ENCODE measurements at places on chromosomes 11 and 22.
A peak's percentile ranks its signal among the peaks of the same experiment; 100 is the strongest.

DNA sequence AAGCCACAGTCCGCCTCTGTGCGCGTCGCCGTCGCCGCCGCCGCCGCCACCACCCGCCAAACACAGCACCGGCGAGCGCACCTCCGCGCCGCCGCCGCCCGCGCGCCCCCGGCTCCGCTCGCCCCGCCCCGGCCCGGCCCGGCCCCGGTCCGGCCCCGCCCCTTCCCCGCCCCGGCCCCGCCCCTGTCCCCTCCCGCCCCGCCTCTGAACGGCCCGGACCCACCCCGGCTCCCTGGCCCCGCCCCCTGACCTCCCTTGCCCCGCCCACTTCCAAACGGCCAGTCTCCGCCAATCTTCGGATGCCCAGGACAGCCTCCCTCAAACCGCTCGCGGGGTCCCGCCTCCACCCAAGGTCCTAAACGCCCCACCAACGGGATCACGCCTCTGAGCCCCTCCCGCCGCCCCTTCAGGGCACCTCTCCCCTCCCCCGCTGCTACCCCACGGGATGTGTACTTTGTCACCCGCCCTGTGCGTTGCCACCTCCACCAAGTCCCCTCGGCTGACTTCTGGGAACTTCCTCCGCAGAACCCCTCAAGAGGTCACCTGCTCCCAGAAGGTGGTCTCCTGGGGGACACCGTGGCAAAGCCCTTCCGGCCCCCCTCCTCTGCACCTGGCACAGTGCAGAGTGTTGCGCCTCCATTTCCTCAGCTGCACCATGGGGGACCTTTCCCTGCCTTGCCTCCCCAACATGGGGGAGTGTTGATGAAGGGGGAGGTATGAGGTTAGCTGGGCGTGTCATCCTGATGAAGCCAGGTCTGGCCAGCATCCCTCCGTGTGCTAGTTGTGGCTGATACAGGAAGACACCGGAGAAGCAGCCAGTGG is at the start of gene KIAA0930:
KIAA0930 (minus strand) TSS at position 85 of the 822 bp plus-strand sequence. CDS start 191 bp downstream, outside the sequence.
- peak; percentile 71 for DNase-seq

DNA sequence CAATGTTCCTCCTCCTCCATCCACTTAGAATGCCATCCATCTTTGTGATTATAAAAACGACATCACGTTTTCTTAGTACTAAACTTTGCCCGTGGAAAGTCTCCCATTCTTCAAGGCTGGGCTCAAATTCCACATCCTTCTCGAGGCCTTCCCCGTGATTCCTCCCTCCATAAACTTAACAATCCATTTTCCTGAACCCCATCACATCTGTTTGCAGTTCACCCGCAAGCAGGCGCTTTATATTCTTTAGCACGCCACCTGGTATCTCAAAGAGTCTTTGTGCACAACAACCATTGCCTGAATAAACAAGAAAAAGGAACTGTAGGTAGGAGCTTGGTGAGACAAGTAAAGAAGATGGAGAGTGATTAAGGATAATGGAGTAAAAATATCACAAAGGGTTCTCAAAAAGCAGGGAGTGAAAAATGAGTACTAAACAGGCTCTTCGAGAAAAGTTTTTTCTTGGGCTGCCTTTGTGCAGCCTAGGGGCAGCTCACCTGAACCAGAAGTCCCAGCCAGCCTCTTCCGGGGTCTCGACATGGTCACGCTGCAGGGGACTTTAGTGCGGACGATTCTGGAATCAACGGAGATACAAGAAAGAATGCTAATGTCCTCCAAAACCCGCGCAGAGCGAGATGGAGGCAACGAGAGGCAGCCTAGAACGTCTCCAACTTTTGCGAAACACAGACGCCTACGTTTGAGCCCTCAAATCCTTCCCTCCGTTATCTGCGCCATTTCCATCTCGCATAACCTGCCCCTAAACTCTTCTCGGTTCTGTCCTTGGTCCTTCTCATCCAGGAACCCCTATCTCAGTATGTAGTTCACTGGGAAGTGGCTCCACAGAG is 585 bp downstream of the THYN1 start:
- no peak for DNase-seq

GRCh38 chr11:121740902-121741301 is 288.1 kb upstream of the SORL1-AS1 start:
- no peak for DNase-seq

DNA sequence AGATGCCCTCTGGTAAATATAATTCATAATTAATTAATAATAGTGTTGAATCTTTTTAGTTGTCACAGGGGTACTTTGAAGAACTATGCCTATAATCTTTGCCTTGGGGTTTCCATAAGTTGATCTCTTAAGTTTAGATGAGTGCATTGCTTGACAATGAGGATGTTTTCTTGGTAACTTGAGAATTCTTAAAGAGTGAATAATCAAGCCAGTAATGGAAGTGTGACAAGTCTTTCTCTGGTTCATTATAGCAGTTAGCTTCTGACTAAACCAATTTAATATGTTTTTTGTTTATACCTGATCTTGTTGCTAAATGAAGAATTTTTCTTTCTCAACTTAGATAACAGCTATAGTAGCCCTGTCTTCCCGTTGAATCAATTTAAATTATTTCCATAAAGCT is 46.2 kb downstream of the ATXN10 start:
- DNase-seq, result no peak

- DNase-seq, result no peak
Measured at GRCh38 chr22:29473001-29473400, 7.0 kb upstream of the NEFH start.

DNA sequence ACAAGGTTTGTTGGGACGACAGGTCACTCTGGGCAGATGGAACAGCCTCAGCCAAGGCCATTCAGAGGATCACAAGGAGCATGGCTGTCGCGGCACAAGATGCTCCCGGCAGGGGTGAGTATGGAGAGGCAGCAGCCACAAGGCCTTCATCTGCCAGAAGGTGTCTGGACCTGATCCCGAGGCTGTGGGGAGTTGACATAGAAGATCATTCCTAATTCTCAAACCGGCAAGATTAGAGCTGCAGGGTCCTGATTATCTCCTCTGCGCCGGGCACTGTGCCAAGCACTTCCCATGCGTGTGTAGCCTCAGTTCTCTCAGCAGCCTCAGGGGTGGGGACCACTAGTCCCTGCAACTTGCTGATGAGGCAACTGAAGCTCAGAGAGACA is 32.3 kb upstream of the RFPL3 start:
- DNase-seq, result no peak

DNA sequence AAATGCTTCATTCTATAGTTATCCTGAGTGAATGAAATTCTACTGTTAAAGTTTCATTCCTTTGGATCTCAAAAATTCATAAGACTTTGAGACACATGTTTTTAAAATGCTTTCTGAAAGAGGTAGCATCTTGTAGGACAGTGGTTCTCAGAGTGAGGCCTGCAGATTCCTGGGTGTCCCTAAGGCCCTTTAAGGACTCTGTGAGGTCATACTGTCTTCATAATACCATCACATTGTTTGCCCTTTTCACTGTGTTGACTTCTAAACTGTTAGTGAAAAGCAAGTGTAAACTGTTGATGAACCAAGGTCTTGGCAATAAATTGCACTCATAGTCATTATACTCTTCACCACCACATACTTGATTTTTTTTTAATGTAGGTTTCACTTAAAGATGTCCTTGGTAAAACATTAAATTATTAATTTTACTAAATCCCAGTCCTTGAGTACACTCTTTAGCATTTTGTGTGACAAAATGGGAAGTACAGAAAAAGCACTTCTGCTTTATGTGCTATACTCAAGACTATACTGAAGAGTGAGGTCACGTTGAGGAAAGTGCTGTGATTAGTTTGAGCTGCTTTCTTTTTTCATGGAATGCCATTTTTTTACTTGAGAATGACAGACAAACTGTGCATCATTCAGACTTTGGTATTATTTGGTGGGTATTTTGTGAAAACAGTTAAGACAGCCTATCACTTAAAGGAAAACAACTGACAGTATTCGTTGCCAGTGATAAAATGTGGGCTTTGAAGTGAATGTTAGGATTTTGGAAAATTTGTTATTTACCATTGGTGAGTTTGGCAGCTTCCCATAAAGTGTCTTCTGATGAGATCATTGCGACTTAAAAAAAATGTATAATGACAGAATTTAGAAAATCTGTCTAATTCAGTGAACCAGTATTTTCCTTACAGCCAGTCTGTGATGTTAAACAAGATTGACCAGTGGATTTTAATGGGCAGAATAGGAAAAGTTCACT is 61.1 kb downstream of the SPECC1L start:
- DNase-seq, result no peak

GRCh38 chr11:16082095-16083055 is 274.0 kb downstream of the SOX6 start:
- DNase-seq, result no peak

DNA sequence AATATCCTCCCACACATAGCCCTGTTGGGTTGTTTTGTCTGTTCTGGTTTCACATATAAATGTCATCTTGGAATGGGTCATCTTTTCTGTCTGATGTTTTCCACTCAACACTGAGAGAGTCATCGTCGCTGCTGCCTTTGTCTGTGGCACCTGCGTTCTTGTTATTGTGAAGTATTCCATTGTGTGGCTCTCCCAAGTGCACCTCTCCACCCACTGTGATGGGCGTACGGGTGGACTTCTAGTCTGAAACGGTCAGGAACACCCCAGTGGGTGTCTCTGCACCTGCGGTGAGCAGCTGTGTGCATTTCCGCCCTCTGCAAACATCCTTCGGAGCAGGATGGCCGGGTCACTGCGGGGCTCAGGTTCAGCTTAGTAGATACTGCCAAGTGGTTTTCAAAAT is 34.5 kb upstream of the RTL6 start:
- no peak for DNase-seq

- no peak for DNase-seq
Measured at GRCh38 chr11:86620891-86621521, 51.4 kb downstream of the ME3 start.

GRCh38 chr11:65802841-65803240 is 16.0 kb downstream of the OVOL1 start:
- DNase-seq, result no peak

DNA sequence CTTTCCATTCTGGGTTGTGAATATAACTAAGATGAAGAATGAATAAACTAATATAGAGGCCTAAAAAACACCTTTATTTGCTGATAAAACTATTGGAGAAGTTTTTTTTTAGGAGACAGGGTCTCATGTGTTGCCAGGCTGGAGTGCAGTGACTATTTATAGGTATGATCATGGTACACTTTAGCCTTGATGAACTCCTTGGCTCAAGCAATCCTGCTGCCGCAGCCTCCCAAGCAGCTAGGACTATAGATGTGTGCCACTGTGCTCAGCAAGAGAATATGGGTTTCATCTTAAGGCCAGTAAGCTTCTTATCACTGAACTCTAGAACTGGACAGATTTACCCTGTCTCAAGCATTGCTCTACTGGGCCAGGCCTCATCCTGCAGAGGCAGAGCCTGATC is 26.6 kb downstream of the CCDC90B start:
- DNase-seq, result no peak

DNA sequence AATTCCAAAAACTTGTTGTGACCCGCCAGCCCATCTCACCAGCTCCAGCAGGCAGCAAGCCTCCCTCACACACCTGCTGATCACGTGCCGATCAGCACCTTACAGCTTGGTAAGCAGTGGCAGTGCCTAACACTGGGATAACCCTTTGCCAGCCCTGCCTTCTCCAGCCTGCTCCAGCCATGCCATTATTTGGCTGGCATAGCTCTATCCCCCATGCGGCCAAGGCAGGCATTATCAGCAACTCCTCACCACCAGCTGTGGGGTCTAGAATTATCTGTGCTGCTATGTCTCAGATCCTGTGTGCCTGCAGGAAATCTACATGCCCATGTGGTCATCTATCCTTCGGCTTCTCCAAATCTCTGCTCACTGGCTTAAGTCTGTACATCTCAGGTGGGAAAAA is 215.0 kb downstream of the ST3GAL4 start:
- DNase-seq, result no peak

DNA sequence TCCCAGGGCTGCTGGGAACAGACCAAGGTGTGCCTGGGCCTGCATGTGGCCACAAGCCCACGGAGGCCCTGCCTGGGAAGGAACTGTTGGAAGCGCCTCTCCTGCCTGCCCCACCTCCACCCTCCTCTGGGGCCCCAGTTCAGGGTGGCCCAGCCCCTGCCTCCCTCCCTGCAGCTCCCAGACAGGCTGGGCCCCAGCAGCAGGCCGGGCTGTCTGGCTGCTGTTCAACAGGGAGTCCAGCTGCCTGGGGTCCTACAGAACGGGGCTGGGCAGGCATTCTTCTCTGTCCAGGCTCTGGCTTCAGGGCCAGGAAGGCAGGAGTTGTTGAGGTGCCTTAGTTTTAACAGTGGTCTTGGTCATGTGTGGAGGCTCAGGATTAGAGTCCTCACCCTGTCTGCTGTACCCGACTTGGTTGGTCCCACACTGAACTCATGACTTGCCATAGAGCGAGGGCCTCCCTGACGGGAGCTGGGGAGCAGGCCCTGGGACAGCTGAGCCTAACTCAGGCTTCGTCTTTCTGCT is 11.8 kb downstream of the PRDM11 start:
- DNase-seq, result no peak

- DNase-seq, result no peak
Measured at GRCh38 chr11:1323774-1324173, 14.3 kb upstream of the TOLLIP start.

- DNase-seq, result no peak
Measured at GRCh38 chr22:48869161-48869560, 958.5 kb downstream of the BRD1 start.

DNA sequence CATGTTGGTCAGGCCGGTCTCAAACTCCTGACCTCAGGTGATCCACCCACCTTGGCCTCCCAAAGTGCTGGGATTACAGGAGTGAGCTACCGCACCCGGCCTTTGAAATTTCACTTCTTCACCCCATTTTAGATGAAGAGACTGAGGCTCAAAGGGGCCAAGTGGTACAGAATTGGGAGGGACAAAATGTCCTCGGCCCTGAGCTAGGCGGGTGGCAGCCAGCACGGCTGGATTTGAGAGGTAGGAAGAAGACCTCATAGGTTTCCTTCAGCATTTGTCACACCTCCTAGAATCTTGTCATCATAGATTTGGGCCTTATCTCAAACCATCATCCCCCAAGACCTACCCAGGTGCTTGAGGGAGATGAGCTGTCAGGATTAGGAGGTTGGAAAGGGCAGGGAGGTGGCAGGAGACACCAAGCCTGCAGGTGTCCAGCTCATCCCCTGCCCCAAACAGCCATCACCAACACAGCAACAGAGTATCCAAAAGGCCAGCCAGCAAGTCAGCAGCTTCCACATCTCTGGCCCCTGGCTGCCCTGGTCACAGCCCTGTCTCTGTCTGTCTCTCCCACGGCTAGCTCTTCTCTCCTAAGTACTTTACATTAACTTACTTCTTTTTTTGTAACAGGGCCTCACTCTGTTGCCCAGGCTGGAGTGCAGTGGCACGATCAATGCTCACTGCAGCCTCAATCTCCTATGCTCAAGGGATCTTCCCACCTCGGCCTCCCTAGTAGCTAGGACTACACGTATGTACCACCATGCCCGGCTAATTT is 11.2 kb upstream of the TMPRSS6 start:
- DNase-seq, result no peak

GRCh38 chr11:45684440-45684839 is 19.0 kb upstream of the CHST1 start:
- no peak for DNase-seq

- DNase-seq, result no peak
Measured at GRCh38 chr11:71238285-71238875, 14.0 kb downstream of the SHANK2 start.

- no peak for DNase-seq
Measured at GRCh38 chr11:32466279-32466915, 31.1 kb upstream of the WT1 start.

GRCh38 chr11:70026726-70027125 is 51.4 kb upstream of the ANO1 start:
- no peak for DNase-seq

GRCh38 chr11:61069427-61069826 is 32.9 kb upstream of the CD5 start:
- no peak for DNase-seq

GRCh38 chr11:134101282-134101681 is 32.4 kb downstream of the JAM3 start:
- DNase-seq, result no peak

GRCh38 chr22:46578824-46579561 is 41.2 kb upstream of the GRAMD4 start:
- no peak for DNase-seq

Data from stimulated activated CD8-positive, alpha-beta memory T cell treated with anti-CD3 and anti-CD28 coated beads, Interleukin-4, amount 100 ng/mL, for 24 hours (primary cell).